ENCODE measurements at places on chromosomes 11 and 22. TPM values are rescaled to one million over a fixed set of nuclear protein-coding genes. Genes with fewer than 3 reads are reported as not detected.
A peak's percentile ranks its signal among the peaks of the same experiment; 100 is the strongest.

DNA sequence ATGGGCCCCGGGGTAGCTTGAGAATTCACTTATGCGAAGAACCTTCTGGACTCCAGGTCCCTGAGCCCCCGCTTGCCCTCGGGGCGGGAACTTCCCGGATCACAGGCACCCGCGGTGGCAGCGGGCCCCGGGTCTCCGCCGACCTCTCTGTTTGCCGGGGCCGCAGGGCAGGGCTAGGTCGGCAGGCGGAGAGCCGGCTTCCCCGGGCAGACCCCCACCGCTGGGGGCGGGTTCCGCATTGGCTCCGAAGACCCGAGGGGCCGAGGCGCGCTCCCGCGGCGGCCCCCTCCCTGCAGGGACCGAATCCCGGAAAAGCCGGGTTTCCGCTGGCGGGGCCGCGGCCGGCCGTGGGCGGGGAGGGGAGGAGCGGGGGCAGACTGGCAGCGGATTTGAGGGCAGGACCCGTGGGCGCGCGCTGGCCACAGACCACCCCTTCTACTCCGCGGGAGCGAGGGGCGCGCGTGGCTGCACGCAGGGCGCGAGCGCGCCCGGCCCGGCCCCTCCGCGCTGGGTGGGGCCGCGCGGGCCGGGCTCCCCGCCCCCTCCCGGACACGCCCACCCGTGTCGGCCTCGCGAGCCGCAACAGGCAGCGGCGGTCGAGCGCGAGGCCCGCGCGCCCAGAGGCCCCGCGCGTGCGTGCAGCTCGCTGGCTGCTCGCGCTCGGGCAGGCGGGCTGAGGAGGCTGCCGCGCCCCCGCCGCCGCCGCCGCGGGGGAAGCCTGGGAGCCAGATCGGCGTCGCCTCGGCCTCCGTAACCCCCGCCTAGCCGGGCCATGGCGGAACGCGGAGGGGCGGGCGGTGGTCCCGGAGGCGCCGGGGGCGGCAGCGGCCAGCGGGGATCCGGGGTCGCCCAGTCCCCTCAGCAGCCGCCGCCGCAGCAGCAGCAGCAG lies at the start of gene PACS1:
Gene PACS1, plus strand, starts transcription at position 558 of the 889 bp plus-strand sequence. Its CDS starts 215 bp downstream, at position 773.
- peak; percentile 92 for DNase-seq

GRCh38 chr22:43723816-43724215 lies 88.3 kb downstream of the EFCAB6 start:
- DNase-seq = no peak

- DNase-seq = no peak
These were observed 292.5 kb downstream of the BRD1 start for GRCh38 chr22:49535126-49535525.

- DNase-seq = no peak
These were observed 8.5 kb upstream of the OVCH2 start for GRCh38 chr11:7714786-7715185.

DNA sequence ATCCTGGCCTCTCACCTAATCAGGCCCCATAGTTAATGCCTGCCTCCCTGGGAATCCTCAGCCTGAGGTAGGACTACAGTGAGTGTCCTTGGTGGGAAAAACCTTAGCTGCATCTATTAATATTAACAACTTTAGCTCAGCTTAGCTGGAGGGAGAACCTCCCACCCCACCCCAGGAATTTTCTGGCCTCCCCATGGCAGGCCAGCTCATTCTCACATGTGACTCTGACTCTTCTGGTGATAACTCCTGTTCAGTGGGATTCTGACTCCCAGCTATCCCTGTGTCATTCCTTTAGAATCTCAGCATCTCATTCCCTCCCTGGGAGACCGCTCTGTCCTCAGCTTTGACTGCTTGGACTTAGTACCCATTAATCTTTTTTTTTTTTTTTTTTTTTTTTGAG lies 14.5 kb downstream of the ART5 start:
- DNase-seq = no peak

- no peak for DNase-seq
These were observed 83.3 kb downstream of the GRIA4 start for GRCh38 chr11:105693075-105693759.

DNA sequence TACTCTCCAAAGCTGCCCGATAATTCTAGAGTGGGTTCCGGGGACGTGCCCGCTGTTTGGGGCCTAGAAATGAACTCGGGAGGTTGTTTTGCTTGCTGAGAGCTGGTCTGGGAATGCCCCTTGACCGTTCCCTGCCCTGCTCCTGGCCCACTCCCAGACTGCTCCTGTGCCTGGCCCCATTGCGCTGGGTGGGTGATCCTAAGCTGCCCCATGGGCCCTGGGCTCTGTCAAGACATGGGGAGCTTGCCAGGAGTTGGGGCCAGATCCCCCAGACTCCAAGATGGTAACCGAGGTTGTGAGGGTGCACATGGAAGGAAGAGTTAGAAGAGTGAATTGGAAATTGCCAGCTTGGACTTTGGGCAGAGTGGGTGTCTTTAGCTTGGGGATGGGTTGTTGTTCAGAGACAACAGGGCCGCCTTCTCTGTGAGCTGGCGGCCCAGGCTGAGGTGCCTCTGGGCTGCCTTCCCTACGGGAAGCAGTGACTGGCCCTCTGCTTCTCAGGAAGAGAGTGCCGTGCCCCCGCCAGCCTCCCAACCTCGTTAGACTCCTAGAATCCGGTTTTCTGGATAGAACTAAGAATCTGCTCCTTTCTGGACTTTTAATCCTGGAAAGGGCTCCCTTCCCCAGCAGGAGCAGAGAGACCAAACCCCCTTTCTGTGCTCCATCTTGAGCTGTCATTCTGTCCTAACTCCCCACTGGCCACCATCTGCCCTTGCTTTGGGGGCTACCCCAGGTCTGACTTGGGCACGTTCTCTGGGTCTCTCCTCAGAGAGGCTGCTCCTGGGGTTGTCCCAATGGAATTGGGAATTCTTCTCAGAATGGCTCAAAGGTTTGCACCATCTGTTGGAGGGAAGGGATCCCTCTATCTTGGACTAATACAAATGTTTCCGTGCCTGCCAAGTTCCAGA lies 1.8 kb downstream of the ST3GAL4 start:
- DNase-seq = peak; percentile 49

Gene CD151
- 401 TPM for total RNA-seq

Gene HOATZ
- not detected for total RNA-seq

Data from left ventricle myocardium superior (tissue), 1 donor.